Stimulated activated naive CD4-positive, alpha-beta T cell treated with Interleukin-2 at 50 U/mL for 16 hours (primary cell): ENCODE measurements at places on chromosomes 11 and 22.

- DNase-seq, result no peak
Measured at GRCh38 chr22:34797826-34798225, 268.1 kb upstream of the ISX start.

- DNase-seq, result no peak
Measured at GRCh38 chr11:84019571-84020194, 733.5 kb upstream of the CCDC90B start.

DNA sequence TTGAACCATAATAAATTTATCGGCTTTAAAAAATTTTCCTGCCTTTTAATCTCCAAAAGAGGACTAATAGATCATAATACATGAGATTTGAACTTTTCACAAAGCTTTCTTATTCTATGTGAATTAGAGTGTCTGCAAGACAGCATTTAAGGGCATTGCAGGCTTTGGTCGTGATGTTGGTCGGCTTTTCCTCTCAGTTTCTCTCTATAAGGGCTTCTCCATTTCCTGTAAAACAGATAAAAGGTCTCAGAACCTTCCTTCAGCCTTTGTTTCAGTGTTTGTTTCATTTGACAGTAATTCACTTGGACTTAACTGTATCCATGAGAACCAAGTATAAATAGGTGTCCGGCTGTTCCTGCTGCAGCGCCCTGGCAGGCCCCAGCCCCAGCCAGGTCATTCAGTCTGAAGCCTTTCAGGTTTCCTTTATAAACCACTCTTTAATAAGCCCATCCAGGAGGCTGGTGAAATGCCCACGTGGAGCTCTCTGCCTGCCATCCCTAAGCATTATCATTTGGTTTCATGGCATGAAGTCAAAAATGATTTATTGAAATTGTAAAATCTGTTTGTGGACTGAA is 37.2 kb upstream of the ADSL start:
- DNase-seq, result no peak

GRCh38 chr11:19929655-19930054 is 217.0 kb downstream of the NAV2 start:
- no peak for DNase-seq

- DNase-seq, result no peak
Measured at GRCh38 chr11:45322891-45323600, 36.9 kb upstream of the SYT13 start.

DNA sequence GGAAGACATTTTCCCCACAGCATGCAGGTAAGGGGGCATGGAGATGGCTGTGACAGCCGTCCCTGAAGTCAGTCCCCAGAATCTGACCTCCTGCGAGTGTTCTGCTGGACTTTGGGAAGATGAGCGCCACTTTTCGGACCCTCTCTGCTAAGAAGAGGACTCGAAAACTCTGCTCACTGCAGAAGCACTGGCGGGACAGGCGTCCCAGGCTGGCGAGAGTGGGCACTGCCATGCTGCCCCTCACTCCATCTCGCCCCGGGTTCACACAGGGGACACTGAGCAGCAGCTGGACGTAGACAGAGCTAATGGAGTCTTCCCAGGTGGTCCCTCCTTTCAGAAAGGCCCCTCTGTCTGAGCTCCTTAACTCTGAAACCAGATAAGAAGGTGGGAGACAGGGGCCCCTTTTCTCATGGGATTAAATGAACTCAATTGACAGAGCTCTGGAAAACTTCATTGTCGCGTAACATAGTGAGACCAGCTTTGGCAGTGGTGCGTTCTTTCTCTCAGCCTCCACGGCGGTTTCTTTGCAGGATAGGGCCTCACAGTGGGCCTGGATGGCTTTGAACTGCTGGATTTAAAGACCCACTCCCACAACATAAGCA is 4.8 kb downstream of the ADAMTS8 start:
- no peak for DNase-seq

DNA sequence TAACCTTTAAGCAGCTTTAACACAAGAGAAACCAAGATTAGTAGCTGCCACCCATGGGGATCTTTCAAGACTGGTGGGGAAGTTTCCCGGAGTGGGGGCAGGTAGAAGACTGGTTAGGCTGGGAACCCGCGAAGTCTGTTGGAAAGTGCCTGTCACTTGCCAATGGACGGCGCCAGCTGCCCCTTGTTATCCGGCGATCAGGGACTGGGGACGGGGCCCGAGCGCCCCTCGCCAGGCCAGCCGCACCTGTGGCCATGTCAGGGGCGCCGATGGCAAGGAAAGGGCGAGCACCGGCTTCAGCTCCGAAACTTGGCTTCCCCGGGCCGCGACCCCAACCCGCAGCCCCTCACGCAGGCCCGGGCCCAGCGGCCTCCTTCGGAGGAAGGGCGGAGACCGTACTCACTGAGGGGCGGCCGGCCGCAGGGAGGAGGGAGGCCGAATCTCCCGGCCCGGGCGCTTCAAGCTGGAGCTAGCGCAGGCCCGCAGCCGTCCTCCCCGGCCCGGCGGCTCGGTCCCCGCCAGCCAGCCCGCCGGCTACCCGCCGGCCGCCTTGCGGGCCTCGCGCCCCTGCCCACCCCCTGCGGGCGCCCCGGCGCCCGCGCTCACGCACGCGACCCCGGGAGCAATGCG is 539 bp downstream of the EIF4ENIF1 start:
- peak; percentile 32 for DNase-seq

DNA sequence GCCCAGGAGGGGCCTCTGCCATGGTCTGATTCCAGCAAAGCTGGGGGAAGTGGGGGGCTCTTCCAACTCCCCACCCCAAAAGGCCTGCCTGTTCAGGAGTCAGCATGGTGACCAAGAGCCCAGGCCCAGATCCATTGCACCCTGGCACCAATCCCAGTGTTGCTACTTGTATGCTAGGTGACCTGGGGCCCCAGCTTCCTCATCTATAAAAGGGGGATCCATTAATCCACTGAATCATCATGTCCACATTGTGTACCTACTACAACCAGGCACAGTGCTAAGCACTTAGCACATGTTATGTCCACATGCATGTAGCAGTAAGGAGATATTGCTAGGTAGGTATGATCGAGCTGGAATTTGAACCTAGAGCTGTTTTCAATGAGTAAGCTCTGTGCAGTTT is 2.0 kb downstream of the SYT12 start:
- no peak for DNase-seq

DNA sequence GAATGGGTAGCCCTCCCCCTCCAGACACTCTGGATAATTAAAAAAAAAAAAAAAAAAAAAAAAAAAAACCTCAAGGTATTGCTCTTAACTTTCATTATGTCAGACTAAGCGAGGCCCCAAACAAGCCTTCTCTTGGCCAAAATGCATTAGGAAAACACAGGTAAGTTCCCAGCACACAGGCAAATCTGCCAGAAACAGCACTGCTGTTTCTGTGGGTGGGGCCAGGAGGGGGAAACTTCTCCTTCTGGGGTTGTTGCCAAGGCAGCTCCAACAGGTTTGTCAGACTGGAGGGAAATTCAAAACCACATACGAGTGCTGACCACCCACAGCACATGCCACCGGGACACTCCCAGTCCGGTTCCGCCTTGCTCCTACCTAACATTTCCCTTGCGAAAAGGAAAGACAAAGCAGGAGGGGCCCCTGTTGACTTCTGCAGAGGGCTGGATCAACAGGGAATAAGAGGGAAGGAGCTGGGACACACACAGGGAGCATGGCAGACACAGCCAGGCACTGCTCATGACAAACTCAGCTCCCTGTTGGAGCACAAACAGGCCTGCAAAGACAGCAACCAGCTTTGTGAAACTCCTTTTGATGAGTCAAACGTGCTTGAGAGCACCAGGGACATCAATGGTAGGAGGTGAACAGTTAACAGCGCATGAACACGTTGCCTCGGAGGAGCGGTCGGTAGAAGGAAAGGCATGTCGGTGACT is 55.0 kb downstream of the MYH9 start:
- peak; percentile 67 for DNase-seq

- no peak for DNase-seq
Measured at GRCh38 chr11:133191931-133192330, 340.4 kb downstream of the OPCML start.

GRCh38 chr22:44661659-44662569 is 40.1 kb upstream of the PRR5 start:
- DNase-seq, result no peak

DNA sequence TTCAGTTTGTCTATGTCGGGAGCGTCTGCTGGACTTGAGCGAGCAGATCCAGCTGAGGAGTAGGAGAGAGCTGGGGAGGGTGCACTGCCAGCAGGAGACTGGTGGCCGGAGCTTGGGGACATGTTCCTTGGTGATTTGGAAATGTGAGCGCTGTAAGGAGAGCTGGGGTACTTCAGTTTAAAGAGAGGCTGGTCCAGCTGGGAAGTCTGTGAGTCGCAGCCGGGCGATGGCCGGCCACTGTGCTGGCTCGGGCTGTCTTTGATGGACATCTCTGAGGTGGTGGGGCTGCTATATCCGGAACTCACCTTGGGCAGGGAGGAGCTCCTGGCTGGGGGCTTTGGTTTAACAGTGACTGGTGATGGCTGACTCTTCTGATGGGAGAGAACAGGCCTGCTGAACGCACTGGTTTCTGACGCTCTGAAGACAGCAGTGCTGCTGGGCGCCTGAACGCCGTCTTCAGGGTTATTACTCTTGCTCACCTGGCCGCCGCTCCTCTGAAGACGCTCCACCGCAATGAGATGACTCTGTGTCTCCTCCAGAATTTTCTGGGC is 63.6 kb upstream of the PITPNB start:
- no peak for DNase-seq

GRCh38 chr22:43441216-43441615 is 29.4 kb downstream of the MPPED1 start:
- no peak for DNase-seq

GRCh38 chr11:64844330-64845128 is at the start of gene CDC42BPG:
TSS of gene CDC42BPG (minus strand) at chr11:64844653. CDS start at chr11:64844569, 84 bp downstream.
- peak; percentile 44 for DNase-seq

- no peak for DNase-seq
Measured at GRCh38 chr11:92528001-92528400, 303.4 kb downstream of the FAT3 start.
